ENCODE measurements at places on chromosomes 2 and 18. TPM values are rescaled to one million over a fixed set of nuclear protein-coding genes. Genes with fewer than 3 reads are reported as not detected.

DNA sequence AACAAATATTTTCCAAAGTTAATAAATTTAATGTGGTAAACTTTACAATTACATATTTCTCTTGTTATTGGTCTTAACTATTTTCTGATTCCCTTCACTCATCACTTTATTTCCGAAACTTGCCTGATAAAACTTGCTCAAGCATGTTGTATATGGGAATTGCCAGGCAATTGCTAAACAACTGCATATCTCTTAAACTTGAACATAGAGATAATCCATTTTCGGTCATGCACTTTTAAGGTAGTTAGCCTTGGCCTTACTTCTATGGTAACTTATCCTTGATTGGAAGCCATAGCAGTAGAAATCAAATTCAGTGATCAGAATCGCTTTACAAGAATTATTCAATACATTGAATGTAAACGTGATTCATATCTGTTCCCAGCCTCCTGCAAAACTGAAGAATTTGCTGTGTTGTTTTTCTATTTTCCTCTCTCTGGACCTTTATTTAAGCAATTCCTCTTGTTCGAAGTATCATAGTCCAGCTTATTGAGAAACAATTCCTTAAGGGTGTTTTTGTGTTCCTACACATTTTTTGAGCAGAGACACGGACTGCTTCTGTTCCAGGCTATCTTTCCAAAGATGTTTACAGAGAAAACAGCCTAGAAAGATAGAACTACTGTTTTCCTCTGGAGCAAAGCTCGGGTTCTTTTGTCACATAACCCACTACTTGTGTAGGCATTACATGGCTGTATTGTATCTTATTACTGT, 674.3 kb downstream of the IRS1 start:
- H3K4me3 ChIP-seq, result no peak overlapping the region
- H3K27me3 ChIP-seq, result no peaks in the 10 kb centered on the region
- peak overlapping the region; percentile 27 for H3K27ac ChIP-seq
- peaks cover 15% of the 10 kb centered on the region for H3K4me1 ChIP-seq
- no peaks in the 10 kb centered on the region for H3K36me3 ChIP-seq

- H3K27me3 ChIP-seq, result no peaks in the 10 kb centered on the region
- no peaks in the 10 kb centered on the region for H3K4me1 ChIP-seq
- H3K27ac ChIP-seq, result no peak overlapping the region
- no peaks in the 10 kb centered on the region for H3K36me3 ChIP-seq
Measured at GRCh38 chr2:185044323-185044874, 446.1 kb downstream of the ZNF804A start.

DNA sequence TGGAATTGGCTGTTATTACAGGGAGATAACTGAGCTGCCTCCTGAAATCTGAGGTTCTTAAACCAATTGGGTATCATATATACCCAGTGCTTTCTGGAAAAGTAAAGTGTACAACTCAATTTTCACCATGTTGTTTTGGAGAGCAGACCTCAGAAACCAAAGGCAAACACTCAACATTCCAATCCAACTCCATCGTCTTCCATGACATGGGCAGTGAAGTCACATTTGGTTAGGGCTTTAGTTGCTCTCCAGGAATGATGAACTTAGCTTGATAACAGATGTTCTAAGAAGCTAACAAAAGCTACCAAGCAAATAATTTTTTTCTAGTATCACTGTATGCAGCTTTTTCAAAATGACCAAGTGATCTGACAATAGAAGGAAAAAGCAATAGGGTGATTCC, 107.0 kb upstream of the SLC35G4 start:
- DNase-seq, result no peak
- peaks cover 36% of the 10 kb centered on the region for H3K4me1 ChIP-seq
- H3K4me3 ChIP-seq, result no peak overlapping the region
- no peaks in the 10 kb centered on the region for H3K27me3 ChIP-seq

DNA sequence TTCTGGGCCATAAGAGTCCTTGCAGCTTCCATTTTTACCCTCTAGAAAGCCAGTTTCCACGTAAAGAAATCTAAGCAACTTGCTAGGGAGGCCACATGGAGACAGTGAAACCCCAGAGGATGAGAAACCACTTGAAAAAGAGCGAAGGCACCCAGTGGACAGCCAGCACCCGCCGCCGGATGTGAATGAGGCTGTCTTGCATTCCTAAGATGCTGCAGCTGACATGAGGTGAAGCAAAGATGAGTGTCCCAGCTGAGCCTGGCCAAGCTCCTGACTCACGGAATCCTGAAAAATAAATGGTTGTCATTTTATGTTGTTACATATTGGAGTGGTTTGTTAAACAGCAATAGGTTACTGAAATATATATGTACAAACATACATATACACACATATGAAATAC, 65.9 kb upstream of the STPG4 start:
- no peaks in the 10 kb centered on the region for H3K27me3 ChIP-seq
- H3K27ac ChIP-seq, result peak overlapping the region; percentile 4
- H3K4me1 ChIP-seq, result peaks cover 41% of the 10 kb centered on the region

DNA sequence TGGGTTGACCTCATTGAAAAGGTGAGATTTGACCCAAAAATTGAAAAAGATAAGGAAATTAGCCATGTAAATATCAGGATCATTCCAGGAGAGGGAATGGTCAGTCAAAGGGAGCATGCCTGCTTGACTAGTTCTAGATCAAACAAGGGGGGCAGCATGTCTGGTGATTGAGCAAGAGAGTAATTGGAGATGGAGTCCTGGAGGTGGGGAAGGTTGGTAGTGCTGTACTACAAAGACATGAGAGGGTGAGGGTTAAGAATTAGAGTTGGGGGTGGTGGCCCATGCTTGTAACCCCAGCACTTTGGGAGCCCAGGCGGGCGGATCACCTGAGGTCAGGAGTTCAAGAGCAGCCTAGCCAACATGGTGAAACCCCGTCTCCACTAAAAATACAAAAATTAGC, 2.0 kb downstream of the MRPL30 start:
- peaks cover 11% of the 10 kb centered on the region for H3K4me1 ChIP-seq
- no peaks in the 10 kb centered on the region for H3K27me3 ChIP-seq
- DNase-seq, result no peak
- H3K27ac ChIP-seq, result no peak overlapping the region
- peaks cover 7% of the 10 kb centered on the region for H3K36me3 ChIP-seq
- H3K4me3 ChIP-seq, result no peak overlapping the region

Gene FASTKD2
- total RNA-seq, result 39.2 TPM
